ENCODE measurements at places on chromosomes 6 and 20. TPM values are rescaled to one million over a fixed set of nuclear protein-coding genes. Genes with fewer than 3 reads are reported as not detected.

C6orf52 gene
- total RNA-seq = 0.50 TPM

PI16 gene
- total RNA-seq = not detected

PDE10A gene
- total RNA-seq = 2.5 TPM

SGK1 gene
- total RNA-seq = 153 TPM

ABHD16B gene
- total RNA-seq = not detected

SLC25A27 gene
- 9.9 TPM for total RNA-seq

SASH1 gene
- 106 TPM for total RNA-seq

RNF39 gene
- total RNA-seq = not detected

TRIM38 gene
- total RNA-seq = 15.1 TPM

C6orf163 gene
- total RNA-seq = 2.2 TPM

OR12D3 gene
- total RNA-seq = not detected

GPLD1 gene
- total RNA-seq = not detected

PRL gene
- not detected for total RNA-seq

KIF6 gene
- total RNA-seq = 0.44 TPM

UBE2C gene
- 3.0 TPM for total RNA-seq

CBLN4 gene
- total RNA-seq = not detected

CENPQ gene
- 3.5 TPM for total RNA-seq

SALL4 gene
- total RNA-seq = 0.15 TPM

SPTLC3 gene
- 5.8 TPM for total RNA-seq

ZNF165 gene
- 0.29 TPM for total RNA-seq

DTNBP1 gene
- total RNA-seq = 10.8 TPM

CGA gene
- not detected for total RNA-seq

TUBB2B gene
- total RNA-seq = 4.1 TPM

RBM12 gene
- total RNA-seq = 43.8 TPM

TSPO2 gene
- total RNA-seq = not detected

OR2J2 gene
- total RNA-seq = not detected

HLA-DMB gene
- 0.50 TPM for total RNA-seq

CTAGE9 gene
- not detected for total RNA-seq

CLVS2 gene
- total RNA-seq = under 0.01 TPM

SDC4 gene
- total RNA-seq = 113 TPM

BCAS4 gene
- 21.5 TPM for total RNA-seq

C20orf141 gene
- not detected for total RNA-seq

BANF2 gene
- total RNA-seq = not detected

BEND3 gene
- total RNA-seq = 0.73 TPM

ARMH2 gene
- total RNA-seq = not detected

VSTM2L gene
- 5.3 TPM for total RNA-seq

TCF15 gene
- not detected for total RNA-seq

OR2B2 gene
- total RNA-seq = not detected

DDRGK1 gene
- total RNA-seq = 33.4 TPM

ADGRG6 gene
- total RNA-seq = 0.33 TPM

NKX2-2 gene
- total RNA-seq = not detected

CBFA2T2 gene
- 7.1 TPM for total RNA-seq

LSM14B gene
- 64.0 TPM for total RNA-seq

HMGCLL1 gene
- total RNA-seq = 1.3 TPM

RHAG gene
- not detected for total RNA-seq

ABHD16A gene
- 47.6 TPM for total RNA-seq

GLP1R gene
- total RNA-seq = not detected
